ENCODE measurements at places on chromosomes 5 and 9.

DNA sequence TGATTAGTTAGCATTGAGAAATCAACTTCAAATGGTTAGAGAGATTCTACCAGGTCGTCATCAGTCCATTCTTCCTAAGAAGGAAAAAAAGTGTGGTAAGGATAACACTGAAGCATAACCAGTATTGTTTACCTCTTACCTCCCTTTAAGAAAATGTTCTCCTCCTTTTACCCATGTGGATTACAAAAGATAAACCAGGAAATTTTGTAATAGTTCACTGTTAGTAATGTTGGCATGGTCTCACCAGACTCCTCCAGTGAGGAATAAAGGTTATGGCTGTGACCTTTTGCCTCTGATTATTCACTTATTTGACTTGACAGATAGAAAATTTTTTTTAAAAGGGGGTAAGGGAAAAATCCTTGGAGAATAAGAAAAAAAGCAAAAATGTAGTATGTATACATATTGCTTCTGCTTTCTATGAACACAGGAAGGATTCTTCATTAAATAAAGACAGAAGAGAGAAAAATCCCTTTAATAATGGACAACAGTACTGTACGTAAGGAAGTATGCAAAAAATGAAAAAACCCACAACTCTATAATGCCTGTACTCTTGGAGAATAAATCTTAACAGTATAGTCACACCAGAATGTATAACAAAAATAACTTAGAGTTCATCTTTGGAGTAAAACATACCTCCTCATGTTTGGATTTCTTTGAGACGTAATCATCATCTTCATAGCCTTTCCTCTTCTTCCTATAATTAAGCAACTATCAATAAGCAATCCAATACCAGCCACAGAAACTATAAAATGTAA is 18.1 kb downstream of the CCNH start:
- no peak for DNase-seq

DNA sequence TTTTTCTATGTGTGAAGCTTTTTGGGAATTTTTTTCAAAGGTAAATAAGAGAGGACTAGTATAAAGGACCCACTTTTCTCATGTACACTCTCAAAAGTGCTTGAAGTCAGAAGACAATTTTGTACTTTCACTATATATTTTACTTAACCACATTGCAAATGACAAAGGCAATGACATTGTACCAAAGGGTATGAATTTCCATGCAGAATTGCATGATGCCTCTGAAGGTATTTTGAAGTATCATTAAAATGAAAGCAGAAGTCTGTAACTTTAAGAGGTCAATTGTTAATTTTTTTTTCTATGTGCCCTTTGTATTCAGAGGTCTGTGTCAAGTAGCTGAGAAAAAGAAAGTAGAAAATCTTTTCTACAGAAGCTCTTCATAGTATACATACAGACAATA is 84.7 kb downstream of the ST8SIA4 start:
- no peak for DNase-seq

DNA sequence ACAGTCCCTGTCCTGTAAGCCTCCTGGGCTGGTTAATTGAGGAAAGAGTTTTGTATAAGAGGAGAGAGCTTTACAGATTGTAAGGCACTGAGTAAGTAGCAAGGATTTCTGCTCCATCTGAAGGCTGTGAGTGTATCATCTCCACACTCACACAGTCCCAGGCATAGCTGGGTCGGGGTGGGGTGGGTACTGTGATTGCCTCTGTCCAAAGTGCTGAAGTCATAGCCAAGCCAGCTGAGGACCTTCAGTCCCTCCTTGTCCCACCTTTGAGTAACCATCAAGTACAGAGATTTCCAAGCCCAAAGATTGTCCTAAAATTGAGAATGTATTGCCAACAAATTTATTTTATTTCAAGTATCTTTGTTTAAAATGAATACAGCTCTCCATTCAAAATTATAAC is 5.5 kb upstream of the DNAJB5 start:
- no peak for DNase-seq

GRCh38 chr5:157708866-157709265 is 22.4 kb upstream of the THG1L start:
- no peak for DNase-seq

GRCh38 chr9:135693771-135694170 is 5.5 kb downstream of the SOHLH1 start:
- DNase-seq, result no peak

GRCh38 chr9:116342941-116343340 is 189.3 kb downstream of the PAPPA start:
- no peak for DNase-seq

DNA sequence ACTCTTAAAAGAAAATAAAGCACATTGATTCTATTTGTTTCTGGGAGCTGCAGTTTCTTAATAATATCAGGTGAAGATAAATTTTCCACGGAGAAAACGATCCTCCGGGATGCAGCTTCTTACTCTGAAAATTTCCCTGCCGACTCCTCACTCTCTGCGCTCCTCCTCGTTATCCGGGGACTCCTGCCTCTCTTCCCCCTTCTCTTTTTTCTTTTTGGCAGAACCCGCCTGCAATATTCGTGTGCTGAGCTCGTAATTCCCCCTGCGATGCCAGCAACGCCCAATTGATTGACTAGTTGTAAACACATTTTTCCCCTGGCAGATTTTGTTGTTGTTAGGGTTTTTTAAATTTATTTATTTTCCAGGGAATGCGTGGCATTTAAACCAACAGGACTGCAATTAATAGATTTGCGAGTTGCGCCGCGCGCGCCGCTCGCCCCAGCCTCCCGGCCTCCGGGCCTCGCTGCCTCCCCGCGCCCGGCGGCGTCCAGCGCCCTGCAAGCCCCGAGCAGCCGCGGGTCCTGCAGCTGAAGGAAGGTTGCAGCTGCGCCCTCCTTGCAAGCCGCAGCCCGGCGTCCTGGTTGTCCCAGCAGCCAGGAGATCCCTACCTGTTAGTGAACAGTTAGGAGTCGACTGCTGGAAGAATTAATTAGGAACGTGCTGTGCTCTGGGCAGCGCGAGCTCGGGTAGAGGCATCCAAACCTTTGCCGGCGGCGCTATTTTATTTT is 2.2 kb downstream of the NTNG2 start:
- DNase-seq, result peak; percentile 40

DNA sequence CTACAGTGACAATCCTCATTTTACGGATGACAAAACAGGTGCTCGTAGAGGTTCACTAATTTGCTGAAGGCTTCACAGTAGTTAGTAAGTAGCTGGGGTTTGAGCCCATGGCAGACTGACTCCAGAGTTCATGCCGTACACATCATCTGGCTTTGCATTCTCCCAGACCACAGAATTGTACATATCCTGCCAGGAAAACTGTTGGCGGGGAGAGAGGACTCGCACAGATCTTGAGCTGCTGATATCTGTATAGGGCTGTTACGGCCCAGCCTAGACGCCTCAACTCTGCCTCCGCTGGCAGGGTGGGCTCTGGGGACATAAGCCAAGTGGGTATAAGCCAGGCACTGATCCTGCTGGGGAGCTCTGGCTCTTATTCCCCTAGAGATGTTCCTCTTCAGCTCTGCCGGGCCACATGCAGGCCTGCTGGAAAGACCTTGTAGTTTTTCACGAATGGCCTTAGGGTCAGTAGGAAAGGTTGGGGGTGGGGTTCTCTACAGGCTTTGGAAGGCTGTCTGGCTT is 16.3 kb downstream of the LARP1 start:
- DNase-seq, result no peak

- no peak for DNase-seq
Observed at GRCh38 chr5:41087461-41087860, 16.3 kb upstream of the MROH2B start.

DNA sequence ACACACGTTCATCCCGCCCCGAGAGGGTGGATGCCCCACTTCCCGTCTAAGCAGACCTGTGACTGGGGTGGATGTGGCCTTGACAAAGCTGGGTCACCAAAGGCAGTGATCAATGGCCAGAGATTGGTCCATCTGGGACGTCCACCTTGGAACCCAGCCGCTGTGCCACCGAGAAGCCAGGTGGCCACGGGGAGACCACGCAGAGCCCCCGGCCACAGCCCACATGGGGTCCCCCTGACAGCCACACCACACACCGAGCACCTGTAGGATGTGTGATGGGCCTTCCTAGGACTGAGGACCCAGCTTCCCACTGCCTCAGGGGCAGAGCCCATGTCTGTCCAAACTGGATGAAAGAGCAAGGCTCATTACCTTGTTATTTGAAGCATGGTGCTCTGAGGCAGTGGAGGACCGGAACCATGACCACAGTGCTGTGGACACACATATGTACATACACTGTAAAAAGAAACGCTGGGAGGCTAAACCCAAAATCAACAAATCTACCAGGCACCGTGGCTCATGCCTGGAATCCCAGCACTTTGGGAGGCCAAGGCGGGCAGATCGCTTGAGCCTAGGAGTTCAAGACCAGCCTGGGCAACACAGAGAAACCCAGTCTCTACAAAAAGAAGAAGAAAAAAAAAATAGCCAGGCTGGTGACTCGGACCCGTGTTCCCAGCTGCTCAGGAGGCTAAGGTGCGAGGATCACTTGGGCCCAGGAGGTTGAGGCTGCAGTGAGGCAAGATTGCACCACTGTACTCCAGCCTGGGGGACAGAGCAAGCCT is 50.1 kb downstream of the MRPL36 start:
- DNase-seq, result no peak

- DNase-seq, result no peak
Observed at GRCh38 chr9:86731511-86732063, 215.7 kb downstream of the GAS1 start.

DNA sequence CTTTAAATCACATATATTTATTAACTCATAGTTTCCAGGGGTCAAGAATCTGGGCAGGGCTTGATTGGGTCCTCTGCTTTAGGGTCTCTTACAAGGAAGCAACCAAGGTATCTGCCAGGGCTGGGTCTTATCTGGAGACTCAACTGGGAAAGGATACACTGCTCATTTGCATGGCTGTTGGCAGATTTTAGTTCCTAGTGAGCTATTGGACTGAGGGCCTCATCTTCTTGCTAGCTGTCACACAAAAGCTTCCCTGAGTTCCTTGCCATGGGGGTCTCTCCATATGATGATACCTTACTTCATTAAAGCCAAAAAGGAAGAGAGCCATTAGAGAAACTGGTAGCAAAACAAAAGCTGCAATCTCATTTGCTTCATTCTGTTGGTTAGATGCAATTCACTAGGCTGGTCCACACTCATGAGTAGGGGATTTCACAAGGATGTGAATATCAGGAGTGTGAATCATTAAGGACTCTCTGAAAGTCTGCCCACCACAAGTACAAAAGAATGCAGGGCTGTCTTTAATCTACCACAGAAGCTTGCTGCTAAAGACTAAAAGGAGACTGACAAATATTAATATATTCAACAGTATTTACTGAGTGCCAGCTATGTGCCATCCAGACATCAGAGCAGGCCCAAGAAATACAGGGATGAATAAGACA is 42.0 kb upstream of the TIMD4 start:
- no peak for DNase-seq

- DNase-seq, result no peak
Observed at GRCh38 chr9:98251551-98251950, 3.9 kb downstream of the TBC1D2 start.

DNA sequence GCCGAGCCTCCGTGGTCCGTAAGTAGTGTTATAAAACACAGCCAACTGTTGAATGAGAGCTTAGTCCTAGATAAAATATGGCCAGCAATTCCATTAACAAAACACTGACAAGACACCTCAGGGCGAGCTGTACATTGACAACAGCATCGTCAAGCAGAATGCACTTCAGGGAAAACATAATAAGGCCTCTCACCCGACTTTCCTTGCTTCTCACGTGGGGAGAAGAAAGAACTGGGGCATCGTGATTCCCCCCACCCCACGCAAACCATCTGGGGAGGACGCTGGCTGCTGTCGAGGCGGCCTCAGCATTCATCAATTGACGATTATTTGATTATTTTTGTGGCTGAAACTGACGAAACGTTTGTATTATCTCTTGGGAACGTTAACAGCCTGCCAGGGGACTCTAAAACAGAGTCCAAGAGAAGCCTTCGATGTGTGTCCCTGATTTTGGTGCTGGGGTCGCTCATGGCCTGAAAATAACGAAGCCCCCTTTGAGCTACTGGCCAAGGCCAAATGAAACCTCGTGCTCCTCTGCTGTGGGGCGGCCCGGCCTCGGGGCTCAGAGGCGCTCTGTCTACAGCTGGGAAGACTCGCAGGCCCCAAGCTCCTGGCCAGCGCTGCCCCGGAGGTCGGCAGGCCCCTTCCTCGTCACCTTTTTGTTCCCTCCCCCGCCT is 464 bp downstream of the GDF9 start:
- DNase-seq, result peak; percentile 56

DNA sequence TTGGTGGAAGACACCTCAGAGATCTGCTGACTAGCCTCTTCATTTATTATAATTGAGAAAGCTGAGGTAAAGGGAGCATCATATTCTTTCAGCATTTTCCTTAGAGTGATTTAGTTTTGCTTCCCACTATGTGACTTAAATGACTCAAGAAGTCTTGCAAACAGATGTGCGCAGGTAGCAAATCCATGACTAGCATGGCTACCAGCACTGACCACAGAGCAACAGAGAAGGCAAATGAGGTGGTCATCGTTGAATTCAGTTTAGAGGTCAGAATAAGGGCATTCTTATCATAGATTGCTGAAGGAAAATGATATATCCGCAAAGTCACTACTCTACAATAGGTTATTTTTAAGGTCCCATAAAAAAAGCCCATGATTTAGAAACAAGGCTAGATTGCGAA is 162.2 kb downstream of the PIK3R1 start:
- no peak for DNase-seq

GRCh38 chr9:2220036-2220435 is 204.9 kb downstream of the SMARCA2 start:
- DNase-seq, result no peak

GRCh38 chr5:172162323-172162986 is 25.6 kb downstream of the STK10 start:
- peak; percentile 14 for DNase-seq

- no peak for DNase-seq
Observed at GRCh38 chr5:132528021-132528420, 15.3 kb downstream of the IL5 start.

DNA sequence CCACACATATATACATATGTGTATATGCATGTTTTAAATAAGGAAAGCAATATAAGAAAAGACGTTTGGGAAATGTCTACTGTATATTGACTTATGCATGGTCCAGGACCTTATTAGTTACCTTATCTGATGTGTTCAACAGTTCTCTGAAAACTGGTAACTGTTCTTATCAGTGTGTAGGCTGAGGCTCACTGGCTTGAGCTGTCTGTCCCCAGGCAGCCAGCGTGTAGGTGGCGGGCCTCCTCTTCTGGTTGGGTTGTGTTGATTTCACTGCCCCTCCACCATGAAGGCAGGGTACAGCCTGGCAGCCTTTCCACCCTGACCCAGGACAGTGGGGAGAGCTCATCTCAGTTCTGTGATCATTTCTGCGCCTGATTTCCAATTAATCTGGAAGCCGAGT is 38.7 kb upstream of the SEMA4D start:
- no peak for DNase-seq

Measured in DMS53 (cell line).